ENCODE measurements at places on chromosomes 2 and 18. TPM values are rescaled to one million over a fixed set of nuclear protein-coding genes. Genes with fewer than 3 reads are reported as not detected.

IL1R1 gene
- total RNA-seq: 16.1 TPM

UCN gene
- not detected for total RNA-seq

DNA sequence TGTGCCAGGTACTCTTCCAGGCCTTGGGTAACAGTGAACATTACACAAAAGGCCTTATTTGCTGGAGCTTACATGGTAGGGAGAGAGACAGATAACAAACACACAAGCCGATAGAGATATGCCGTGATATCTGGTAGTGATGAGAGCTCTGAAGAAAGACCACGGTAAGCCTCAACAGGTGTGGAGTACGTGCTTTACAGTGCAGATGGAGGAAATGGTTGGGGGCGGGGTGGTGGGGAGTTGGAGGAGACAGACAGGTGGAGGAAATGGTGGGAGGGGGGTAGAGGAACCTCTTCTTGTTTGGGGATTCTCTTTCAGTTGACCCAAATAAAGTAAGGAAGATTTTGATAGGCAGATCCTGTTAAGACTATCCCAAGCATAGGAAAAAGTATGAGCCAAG lies 141.1 kb upstream of the ALPP start:
- no peak for DNase-seq

- no peak for DNase-seq
These were observed 90.2 kb downstream of the CCBE1 start for GRCh38 chr18:59607078-59607379.

- DNase-seq: no peak
These were observed 258.3 kb downstream of the SETBP1 start for GRCh38 chr18:44938720-44939665.

DNA sequence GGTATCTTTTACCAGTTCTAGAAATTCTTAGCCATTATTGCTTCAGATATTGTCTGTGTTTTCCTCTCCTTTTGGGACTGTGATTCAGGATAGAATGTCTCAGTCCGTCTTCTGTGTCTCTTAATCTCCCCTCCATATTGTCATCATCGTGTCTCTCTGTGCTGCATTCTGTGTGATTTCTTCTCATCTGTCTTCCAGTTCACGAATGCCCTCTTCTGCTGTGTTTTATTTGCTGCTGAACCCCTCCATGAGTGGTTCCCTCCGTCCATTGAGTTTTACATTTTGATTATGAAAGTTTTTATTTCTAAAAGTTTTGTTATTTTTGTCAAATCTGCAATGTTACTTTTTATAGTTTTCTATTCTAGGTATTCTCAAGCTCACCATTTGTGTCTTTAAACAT lies 11.7 kb downstream of the D2HGDH start:
- no peak for DNase-seq

GRCh38 chr2:108377815-108378630 lies at the start of gene SULT1C4:
TSS of gene SULT1C4 (plus strand) at chr2:108377954. CDS start at chr2:108378338, 384 bp downstream.
- DNase-seq: peak; percentile 97

DNA sequence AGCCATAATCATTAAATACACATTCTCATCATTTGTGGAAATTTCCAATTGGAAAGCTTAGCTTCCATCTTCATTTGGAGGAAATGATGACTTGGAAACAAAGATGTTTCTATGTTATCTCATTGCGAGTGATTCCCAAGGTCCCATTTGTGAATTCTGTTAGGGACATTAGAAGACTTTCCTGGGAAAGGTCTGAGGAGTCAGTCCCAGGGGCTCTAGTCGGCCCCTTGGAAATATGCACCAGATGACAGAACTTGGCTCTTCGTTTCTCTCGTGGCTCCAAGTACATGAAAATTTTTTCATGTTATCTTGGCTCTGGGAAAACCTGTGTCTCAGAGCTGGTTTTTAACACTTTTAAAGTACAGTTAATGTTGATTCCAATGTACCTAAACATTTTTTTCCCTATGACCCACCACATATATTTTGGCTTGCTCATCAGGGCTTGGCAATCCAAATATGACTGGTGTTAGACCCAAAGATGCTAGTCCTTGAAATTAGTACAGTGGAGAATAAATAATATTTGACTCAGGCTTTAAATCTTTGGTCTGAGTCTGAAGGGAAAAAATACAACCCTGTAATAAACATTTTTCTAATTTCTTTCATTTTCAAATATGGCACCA lies 15.4 kb upstream of the CAVIN2 start:
- DNase-seq: no peak

DNA sequence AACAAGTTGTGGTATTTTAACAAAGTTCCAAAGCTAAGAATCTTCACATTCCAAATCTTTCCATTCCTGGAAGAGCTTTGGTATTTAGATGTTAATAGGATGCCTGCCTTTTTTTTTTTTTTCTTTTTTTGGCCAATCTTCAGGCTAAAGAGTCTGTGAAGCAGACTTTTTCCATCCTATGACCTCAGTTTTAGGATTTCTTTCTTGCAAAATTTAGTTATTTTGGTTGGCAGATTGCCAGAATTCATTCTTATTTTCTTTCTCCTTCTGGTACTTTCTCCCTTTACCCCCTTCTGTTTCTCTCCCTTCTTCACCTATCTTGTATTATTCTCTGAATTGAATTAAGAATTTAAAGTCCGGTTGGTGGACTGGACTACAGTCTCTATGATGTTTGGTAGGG lies 217.8 kb upstream of the REV1 start:
- DNase-seq: peak; percentile 48

DNA sequence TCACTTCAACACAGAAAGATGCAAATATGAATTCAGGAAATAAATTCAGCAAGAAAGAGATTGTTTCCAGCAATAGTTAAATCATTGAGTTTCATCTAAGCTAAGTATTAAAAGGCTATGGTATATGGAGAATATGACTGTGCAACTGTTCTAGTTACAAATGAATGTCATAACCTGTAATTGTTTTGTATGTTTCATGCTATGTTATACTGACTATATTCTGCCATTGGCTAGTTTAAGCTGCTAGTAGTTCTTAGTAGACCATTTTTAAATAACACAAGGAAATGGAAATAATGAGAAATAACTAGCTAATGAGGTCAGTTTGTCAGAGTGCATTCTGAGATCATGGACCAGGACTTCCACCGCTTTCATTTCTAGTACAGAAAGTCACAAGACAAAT lies 1154.9 kb upstream of the TMEFF2 start:
- DNase-seq: no peak

- no peak for DNase-seq
These were observed 172.0 kb downstream of the MGAT5 start for GRCh38 chr2:134425724-134426496.

DNA sequence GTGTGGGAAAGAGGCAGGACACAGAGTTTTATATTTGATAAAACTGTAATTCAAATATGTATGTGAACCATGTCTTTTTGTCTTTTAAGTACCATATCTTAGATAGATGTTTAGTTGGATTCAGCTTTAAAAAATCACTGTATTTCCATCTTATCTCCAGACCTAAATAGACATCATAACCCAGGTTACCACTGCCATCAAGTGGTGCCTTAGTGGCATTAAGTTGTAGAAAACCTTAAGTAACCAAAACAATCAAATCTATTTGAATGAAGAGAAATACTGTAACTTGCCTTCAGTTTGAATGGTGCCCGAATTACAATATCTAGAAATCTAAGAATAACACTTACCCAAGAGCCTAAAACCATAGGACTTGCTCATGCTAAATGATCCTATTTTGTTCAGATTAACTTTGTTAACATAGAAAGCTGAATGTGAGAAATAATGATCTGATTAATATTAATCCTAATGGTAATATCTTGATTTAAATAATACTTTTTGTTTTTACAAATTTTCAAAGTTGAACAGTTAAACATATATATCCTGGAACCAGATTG lies 92.5 kb upstream of the MAP2 start:
- DNase-seq: peak; percentile 45
